Right hindlimb (tissue), 1 donor: ENCODE measurements at places on chromosomes 3 and 15.
A peak's percentile ranks its signal among the peaks of the same experiment; 100 is the strongest.

DNA sequence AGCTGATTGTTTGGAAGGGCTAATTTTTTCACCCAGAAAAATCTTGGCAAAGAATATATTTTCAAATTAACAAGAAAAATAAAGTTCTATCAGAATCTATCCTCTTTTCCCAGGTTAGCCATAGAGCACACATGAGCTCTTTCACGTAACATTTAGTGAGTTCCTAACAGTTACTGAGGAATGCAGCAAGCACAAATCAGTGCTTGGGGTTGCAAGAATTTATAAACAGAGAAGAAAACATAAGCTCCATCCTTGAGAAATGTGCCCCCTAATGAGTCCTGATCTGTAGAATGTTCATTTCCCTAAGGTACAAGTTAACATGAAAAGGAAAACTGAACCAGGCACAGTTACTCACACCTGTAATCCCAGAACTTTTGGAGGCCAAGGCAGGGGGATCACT, 13.9 kb downstream of the EOGT start:
- DNase-seq: no peak

- DNase-seq: no peak
Measured at GRCh38 chr15:62075595-62076277, 9.0 kb downstream of the C2CD4A start.

- no peak for DNase-seq
Measured at GRCh38 chr3:34929036-34929435, 710.3 kb upstream of the ARPP21 start.

- no peak for DNase-seq
Measured at GRCh38 chr3:117719316-117719926, 1009.8 kb downstream of the TUSC7 start.

DNA sequence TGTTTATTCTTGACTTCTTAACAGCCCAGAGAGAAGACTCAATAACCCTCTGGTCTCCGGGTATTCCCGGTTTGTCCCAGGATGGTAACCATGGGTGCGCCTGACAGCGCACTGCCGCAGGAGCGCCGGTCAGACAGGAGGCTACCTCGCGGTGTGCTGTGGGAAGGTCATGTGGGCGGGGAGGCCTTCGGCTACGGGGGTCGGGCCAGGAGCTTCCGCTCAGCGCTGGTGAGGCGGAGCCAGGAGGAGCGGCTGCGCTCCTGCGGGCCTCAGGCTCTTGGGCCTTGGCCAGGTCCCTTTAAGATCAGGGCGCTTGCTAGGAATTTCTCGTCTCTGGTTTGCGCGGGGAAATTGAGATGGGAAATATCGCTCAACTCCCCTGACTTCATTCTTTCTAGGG, 182.3 kb upstream of the NDN start:
- peak; percentile 60 for DNase-seq

DNA sequence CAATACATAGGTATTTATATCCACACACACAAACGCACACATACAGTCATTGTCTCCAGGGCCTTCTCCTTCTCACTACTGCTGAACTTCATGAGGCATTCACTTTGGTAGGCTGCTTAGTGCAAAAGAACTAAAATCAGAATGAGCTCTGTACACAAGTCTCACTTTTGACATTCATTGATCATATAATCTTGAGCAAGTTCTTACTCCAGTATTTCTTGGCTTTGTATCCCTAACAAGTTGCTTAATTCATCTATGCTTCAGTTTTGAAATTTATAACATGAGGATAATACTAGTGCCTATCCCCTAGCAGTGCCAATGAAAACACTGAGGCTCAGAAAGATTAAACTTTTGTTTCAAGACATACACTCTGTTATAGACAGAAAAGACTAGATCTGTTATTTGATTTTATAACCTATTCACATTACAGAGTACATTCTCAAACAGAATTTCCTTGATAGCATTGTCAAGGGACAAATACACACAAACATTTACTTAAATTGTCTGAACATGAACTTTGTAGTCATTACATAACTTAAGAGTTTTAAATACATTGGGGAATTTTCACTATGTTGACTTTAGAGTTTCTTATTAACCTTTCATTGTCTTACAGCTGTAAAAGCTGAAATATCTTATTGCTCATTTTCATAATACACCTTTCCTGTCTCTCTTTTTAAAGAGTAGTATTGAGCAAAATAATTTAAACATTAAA, 55.0 kb upstream of the SI start:
- DNase-seq: no peak

DNA sequence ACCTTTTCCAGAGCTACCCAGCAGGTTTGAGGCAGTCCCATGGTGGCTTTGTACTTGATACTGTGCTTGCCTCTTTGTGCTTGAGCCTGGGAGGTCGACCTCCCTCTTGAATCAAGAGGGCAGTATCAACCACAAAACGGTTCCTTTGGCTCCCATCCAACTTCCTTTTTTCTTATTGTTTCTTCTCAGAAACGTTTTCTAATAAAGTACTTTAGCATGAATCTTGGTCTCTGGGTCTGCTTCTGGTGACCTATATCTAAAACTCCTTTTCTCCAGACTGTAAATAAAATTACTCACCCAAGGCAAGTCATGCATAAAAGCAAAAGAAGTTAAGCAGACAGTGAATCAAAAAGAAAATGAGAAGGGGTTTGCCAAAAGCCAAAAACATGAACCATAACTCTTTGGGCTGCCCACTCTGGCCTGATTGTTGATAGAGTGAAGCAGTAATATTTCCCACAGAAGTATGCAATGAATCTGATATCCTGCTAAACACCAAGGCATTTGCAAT, 112.2 kb upstream of the SLC4A7 start:
- no peak for DNase-seq
